ENCODE measurements at places on chromosomes 13 and 19.

GRCh38 chr13:113110048-113110851 lies 4.7 kb downstream of the F7 start:
- DNase-seq: no peak

DNA sequence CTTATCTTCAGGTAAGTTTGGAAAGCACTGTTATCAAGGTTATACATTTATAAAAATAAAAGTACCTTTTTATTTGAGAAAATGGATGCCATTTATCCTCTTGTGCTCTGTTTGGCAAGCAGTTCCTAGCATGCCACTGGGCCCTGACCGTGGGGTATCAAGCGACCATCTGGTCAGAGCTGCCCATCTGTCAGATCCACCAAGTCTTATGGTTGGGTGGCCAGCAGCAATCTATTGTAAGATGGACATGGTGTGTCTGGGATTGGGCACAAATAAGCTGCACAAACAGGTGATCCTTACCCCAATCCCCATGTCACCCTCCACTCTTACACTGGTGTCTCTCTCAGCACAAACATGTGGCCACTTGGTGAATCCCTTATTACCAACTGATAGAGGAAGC lies 178.5 kb downstream of the DLEU7 start:
- DNase-seq: no peak

DNA sequence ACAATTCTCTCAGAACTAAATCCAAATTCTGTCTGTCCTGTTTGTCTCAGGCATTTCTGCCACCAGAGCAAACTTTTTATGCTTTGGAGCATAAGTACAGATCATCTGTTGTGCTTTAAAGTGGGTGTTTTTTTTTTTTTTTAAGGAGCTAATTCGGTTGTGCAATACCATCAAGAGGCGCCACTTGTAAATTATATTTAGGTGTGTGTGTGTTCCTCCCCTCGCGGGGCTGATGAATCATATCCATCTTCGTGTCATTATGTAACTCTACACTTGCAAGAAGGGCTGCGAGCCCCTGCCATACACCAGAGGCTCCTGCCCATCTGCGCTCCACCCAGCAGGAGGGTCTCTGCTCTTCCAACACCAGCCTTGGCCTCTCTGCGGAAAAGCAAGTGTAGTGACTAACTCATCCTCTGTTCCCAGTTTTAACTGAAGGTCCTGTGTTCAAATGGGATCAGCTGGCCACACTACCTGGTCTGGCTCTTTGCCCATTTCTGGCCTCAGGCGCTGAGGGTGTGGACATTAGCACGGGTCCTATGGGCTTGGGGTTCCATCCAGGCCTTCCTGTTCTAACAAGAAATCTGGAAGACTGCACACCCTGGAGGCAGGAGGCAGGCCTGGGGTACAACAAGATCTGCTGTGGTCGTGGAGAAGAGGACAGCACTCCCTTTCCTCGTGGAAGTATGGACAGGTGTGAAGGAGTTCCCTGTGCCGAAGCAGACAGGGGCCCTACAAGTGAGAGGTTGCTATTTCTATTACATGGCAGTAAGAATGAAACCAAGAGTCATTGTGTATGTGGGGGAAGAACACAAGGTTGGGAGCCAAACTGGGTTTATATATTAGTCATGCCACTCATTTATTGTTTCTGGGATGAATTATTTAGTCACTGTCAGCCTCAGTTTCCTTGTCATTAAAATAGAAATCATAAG lies 96.1 kb upstream of the MBNL2 start:
- DNase-seq: no peak

GRCh38 chr19:5832527-5833216 lies 6.8 kb downstream of the FUT6 start:
- no peak for DNase-seq

GRCh38 chr13:34967851-34968562 lies 25.9 kb downstream of the NBEA start:
- DNase-seq: no peak

GRCh38 chr13:46866150-46866549 lies 30.7 kb downstream of the HTR2A start:
- DNase-seq: no peak

- DNase-seq: peak; percentile 14
These were observed 689 bp downstream of the DCUN1D2 start for GRCh38 chr13:113489549-113490495.

DNA sequence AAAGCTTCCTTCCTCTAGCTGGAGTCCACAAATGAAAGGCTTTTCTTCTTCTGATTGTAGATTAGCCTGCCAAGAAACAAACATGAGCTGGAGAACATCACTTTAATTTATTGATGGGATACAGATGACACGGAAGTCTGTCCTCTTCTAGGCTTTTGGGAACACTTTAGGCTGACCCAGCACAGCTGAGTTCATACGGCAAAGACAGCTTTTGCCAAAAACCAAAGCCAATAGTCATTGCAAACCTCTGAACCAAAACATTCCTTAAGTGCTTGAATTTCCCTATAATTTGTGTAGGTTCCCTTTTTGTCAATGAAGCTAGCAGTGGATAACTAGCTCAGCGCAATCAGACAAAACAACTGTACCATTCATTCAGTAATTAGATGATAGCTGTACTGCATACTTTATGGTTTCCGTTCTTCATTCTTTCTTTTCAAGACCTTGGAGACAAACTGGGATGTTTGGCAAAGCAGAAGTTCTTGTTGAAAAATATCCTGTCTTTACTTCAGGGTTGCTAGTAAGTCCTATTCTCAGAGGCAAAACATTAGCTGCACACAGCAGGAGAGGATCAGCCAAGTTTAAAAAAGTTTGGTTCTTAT lies 95.7 kb upstream of the SPRY2 start:
- no peak for DNase-seq

- no peak for DNase-seq
These were observed 54.0 kb upstream of the TPM4 start for GRCh38 chr19:16022251-16022650.

- DNase-seq: no peak
These were observed 206.8 kb downstream of the UQCRFS1 start for GRCh38 chr19:29006057-29006735.

DNA sequence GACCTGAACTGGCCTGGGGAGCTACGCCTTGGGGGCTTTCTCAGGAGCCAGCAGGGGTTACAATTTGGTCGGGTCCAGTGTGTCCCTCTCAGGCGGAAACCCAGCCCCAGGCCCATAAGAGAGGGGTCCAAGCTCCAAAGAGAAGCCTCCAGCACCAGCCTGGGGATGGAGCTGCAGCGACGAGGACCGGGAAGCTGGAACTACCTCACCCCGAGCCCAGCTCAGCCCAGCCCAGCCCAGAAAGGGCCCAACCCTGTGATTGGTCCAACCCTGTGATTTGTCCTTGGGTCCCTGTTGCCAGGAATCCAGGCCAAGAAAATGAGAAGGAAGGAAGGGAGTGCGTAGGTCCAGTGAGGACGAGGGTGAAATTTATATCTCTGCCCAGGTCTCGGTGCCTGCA lies 24.1 kb downstream of the CLEC4M start:
- no peak for DNase-seq

GRCh38 chr19:52217576-52217975 lies 27.7 kb downstream of the PPP2R1A start:
- DNase-seq: no peak

DNA sequence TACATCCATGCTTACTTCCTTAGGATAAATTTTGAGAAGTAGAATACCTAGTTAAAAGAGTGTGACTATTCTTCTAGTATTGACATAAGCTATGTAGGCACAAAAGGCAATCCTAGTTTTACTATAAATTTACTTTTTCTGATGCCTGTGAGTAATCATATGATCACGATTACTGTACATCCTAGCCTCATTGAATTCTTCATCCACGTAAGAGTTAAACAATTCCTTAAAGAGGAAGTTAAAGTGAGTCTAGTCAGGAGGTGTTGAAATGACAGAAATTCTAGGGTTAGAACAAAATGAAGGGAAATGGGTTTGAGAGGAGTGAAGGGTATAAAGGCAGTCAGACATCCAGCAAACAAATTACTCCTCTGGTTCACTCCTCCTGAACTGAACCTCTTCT lies at the start of gene ACOD1:
TSS of gene ACOD1 (plus strand) at position 363 of the 400 bp plus-strand sequence. CDS start 48 bp downstream, outside the sequence.
- no peak for DNase-seq

DNA sequence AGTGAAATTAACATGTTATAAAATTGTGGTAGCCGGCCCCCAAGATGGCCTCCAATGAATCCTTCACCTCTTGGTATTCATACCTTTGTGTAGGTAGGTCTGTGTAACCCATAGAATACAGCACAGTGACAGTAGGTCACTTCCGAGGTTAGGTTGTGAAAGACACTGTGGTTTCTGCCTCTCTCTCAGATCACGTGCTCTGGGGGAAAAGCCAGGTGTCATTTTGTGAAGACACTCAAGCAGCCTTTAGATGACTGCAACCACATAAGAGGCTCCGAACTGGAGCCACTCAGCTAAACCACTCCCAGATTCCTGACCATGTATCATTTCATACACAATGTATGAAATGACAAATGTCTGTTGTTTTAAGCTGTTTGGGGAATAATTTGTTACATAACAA lies 9.8 kb upstream of the USPL1 start:
- DNase-seq: peak; percentile 28

DNA sequence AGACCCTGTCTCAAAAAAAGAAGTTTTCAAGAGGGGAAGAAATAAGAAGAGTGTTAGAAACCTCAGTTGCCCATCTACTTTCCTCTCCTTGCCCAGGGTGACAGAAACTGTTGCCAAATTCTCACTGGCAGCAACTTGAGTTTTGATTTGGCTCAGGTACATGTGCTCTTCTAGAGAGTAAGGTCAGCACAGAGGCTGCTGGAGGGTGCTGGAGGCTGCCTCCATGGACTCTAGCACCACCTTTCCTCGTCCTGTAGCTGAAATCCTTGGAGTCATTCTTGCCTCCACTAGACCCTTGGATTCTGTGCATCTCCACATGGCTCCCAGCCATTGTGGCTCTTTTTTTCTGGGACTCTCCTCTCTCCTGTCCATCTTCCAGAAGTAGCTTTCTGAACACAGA lies 149.1 kb downstream of the TM9SF2 start:
- DNase-seq: no peak

- no peak for DNase-seq
These were observed 413.5 kb upstream of the HTR2A start for GRCh38 chr13:47310401-47310800.

DNA sequence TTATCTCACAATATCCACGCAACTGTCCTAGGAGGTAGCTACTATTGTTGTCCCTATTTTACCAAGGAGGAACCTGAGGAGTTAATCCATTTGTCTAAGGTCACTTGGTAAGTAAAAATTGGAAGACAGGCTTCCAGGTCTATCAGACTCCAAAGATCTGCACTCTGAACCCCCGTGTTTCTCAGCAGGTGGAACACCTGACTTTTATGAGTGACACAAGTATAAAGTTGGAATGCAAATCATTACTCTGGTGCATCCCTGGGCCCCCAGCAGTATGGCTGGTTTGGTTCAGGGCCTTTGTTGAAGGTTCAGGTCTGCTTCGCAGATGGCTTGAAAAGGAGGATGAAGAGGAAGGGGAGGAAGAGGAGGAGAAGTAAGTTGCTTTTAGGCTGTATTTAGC lies 46.0 kb downstream of the RGCC start:
- no peak for DNase-seq

GRCh38 chr13:20565115-20565736 lies 1.7 kb upstream of the IFT88 start:
- DNase-seq: no peak

DNA sequence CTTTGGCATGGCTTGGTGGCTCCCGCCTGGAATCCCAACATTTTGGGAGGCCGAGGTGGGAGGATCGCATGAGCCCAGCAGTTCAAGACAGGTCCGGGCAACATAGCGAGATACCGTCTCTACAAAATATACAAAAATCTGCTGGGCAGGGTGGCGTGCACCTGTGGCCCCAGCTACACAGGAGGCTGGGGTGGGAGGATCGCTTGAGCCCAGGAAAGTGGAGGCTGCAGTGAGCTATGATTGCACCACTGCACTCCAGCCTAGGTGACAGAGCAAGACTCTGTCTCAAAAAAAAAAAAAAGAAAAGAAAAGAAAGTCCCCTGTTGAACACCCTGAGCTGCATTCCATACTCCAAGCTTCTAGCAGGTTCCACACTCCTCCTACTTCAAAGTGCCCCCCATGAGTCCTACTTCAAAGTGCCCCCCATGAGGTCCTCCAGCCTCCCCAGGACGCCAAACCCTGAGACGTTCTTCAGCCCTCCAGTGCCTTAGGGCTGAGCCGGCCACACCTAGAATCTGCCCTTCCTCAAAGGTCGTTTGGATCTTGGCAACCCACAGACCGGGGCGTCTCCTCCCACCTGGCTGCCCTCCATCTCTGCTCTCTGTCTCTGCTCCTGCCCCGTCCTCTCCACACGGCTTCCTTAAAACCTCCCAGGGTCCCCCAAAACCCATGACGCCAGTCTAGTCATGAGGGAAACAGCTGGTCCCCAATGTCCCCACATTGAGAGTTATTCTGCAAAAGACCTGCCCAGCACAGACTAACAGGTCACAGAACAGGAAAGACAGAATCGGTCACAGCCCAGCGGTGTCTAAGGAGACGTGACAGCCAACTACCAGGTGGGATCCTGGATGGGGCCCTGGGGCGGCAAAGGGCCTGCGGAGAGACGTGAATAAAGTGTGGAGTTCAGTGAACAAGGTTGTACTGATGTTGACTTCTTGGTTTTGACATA lies 4.8 kb downstream of the TJP3 start:
- no peak for DNase-seq

DNA sequence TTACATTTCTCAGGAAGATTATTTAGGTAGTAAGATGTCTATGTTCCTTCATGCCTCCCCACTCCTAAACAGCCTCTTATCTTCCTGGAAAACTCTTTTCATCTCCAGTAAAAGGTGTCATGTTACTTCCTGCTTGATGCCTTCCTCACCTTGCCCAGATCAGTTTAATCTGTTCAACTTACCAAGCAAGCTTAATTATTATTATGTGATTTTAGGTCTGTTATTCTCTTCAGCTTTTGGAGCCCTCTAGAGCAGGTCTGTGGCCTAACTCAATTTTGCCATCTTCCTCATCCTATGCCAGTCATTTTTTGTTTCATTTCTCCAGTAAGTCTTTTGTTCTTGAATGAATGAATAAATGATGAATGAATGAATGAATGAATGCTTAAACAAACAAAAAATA lies 528.4 kb downstream of the DCT start:
- no peak for DNase-seq

DNA sequence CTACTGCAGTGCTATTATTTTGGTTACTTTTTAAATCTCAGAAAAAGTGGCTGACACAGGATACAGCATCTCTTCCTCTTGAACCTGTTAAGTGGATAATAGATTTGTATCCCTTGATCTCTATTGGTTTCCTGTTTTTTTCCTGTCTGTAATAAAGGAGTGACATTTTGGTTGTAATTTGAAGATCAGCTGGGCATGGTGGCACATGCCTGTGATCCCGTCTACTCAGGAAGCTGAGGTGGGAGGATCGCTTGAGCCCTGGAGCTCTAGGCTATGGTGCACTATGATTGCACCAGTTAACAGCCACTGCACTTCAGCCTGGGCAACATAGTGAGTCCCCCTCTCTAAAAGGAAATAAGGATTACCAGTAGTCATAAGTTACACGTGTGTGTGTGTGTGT lies 46.8 kb downstream of the METTL21C start:
- DNase-seq: no peak

DNA sequence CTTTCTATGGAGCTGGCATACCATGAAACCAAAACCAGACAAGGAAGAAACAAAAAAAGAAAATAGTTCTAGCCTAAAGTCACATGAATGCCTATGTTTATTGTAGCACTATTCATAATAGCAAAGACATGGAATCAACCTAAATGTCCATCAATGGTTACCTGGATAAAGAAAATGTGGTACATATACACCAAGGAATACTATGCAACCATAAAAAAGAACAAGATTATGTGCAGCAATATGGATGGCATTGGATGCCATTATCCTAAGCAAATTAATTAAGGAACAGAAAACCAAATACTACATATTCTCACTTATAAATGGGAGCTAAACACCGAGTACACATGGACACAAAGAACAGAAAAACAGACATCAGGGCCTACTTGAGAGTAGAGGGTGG lies 10.5 kb downstream of the ZNF780A start:
- DNase-seq: no peak
